Astrocyte (in vitro differentiated cells and primary cell): ENCODE measurements at places on chromosomes 12 and 14. TPM values are rescaled to one million over a fixed set of nuclear protein-coding genes. Genes with fewer than 3 reads are reported as not detected.
A peak's percentile ranks its signal among the peaks of the same experiment; 100 is the strongest.

Gene GPRC5A
- total RNA-seq, result 4.2 and 12.5 TPM in 2 replicates

Gene DTX3
- total RNA-seq, result 18.3 and 20.8 TPM in 2 replicates

DNA sequence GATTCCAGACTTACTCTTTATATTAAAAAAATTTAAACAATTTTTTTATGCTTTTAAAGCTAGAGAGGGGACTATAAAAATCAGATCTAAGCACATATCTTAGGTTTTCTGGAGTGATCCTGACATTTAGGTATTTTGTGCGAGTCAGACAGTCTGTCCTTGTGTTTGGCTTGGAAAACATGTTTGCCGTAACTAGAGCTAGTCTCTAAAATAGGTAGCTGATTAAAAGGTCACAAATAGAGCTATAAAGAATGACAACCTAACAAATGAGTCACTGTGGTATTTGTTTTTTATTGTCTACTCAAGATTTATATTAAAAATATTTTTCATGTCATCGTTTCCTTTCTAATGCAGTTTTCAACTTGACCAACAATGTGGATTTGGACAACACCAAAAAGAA, 73.4 kb downstream of the MNAT1 start:
- peak; percentile 10 for DNase-seq

DNA sequence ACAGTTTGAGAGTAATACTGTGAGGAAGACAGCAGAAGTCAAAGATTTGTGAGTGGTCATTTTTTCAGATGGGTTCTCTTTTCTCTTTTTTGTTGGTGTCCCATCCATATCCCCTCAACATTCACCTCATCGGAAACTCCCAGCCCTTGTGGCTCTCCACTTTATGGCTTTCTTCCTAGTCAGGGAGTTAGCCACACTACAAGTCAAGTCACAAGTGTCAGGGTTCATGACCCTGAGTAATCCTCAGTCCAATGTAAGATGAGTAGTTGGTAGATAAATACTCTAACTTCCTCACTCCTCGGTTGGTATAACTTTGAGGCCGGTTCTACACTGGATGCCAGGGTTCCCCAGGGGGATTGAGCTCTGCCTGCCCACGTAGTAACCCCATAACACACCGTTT, 41.4 kb downstream of the PTGER2 start:
- no peak for DNase-seq
